Uterus (tissue), 4 donors: ENCODE measurements at places on chromosomes 7 and 10. TPM values are rescaled to one million over a fixed set of nuclear protein-coding genes. Genes with fewer than 3 reads are reported as not detected.

The SLC26A3 gene
- total RNA-seq: 0.55 TPM

The SORBS1 gene
- 422 TPM for total RNA-seq

The JAKMIP3 gene
- total RNA-seq: 0.26 TPM

The ADRB1 gene
- not detected for total RNA-seq

- DNase-seq: peak; percentile 97
Measured at GRCh38 chr10:72215611-72216549, at the start of the genes ANAPC16 and ASCC1. ANAPC16 (plus strand) TSS chr10:72216012; CDS start chr10:72223915, 7,903 bp downstream. ASCC1 (minus strand) TSS chr10:72216276; CDS start chr10:72213298, 2,978 bp downstream.

GRCh38 chr10:32402499-32402898, 43.4 kb upstream of the CCDC7 start:
- no peak for DNase-seq

The FGFR2 gene
- 27.4 TPM for total RNA-seq

DNA sequence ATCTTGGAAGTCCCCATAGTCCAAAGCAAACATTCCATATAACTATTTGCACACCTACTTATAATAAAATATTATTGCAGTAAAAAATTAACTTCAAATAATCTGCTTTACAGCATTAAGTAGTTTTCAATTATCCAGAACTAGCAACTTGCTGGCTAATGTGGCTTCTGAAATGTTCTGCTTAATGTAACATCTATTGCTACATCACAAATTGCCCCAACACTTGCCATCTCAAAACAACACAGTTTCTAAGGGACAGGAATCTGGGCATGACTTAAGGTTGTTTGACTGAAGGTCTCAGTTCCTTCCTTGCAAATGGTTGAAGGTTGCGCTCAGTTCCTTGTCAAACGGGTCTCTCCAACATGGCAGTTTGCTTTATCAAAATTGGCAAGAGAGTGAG, 378.5 kb upstream of the SEMA3C start:
- DNase-seq: no peak

DNA sequence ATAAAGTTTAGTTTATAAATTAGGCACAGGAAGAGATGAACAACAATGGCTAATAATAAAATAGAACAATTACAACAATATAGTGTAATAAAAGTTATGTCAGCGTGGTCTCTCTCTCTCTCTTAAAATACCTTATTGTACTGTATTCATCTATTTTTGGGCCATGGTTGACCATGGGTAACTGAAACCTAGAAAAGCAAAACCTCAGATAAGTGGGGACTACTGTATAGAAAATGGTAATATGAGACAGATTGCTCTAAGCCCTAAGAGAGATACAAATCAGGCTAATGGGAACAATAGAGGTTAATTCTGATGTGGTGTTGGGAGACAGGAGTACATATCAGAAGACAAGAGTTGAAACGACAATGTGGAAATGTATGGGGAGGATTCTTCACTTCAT, 86.2 kb downstream of the ZNF365 start:
- no peak for DNase-seq

The TRPV5 gene
- total RNA-seq: not detected

GRCh38 chr7:157707983-157708918, 371.4 kb downstream of the DNAJB6 start:
- no peak for DNase-seq

- no peak for DNase-seq
Measured at GRCh38 chr7:431658-432111, 88.0 kb downstream of the PDGFA start.

DNA sequence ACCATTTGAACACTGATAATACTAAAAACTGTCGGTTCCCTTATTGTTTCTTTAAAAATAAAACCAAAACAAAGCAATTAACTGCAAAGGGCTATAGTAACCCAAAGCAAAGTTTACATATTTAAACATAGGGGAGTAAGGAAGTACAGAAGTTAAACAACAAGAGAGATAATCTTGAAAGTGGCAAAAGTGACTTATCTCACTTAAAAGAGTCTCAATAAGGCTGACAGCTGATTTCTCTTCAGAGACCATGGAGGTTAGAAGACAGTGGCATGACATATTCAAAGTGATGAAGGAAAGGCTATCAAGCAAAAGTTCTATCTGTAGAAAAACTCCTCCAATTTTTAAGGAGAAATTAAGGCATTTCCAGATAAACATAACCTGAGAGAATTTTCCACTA, 233.5 kb upstream of the HDAC9 start:
- DNase-seq: no peak

The FAM237B gene
- total RNA-seq: not detected

DNA sequence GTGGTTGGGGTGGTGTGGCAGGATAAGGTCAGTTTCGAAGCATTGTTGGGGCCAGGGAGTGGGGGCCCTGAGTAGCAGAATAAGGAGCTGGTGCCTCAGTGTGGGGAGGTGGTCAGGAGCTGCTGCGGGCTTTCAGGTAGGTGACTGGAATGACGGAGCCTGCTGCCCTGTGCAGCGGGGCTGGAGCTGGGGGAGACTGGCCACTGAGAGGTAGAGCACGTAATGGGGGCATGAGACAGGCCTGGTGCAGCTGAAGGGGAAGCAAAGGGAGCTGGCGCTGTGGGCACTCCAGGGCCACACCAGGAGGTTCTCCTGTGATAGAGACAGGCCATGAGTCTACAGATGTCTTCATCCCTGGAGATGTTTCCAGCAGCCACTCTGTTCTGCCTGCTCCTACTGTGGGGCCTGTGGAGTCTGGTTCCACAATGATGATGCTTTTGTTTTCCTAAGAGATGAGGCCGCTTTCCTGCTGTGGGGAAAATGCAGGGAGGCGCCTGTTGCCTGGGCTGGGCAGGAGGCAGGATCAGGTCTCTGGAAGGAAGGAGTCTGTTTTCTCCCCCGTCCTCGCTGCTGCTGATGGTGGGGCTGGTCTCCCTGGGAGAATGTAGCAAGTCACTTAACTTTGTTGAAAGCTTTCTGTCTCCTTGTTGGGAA, 31.1 kb downstream of the NUB1 start:
- DNase-seq: no peak

DNA sequence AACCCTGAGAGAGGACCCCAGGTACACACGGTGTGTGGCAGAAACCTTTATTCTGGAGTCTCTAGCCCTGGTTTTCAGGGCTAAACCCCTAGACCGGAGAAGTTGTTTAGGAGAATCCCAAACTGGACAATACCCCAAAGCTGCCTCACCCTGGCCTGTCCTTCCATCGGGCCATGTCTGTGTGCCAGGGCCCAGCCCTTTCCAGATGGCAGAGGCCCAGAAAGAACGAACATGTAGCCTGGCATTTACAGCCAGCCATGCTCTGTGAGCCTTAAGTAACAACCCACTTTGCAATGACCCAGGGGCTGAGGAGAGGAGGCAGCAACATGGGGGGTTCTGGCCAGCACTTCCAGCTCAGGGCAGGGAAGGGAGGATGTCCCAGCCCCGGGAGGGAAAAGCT, 142.1 kb downstream of the NEURL1 start:
- DNase-seq: no peak

The PVRIG gene
- total RNA-seq: 0.21 TPM

- no peak for DNase-seq
Measured at GRCh38 chr10:73967544-73967943, 30.4 kb upstream of the VCL start.

The HYAL4 gene
- total RNA-seq: not detected

DNA sequence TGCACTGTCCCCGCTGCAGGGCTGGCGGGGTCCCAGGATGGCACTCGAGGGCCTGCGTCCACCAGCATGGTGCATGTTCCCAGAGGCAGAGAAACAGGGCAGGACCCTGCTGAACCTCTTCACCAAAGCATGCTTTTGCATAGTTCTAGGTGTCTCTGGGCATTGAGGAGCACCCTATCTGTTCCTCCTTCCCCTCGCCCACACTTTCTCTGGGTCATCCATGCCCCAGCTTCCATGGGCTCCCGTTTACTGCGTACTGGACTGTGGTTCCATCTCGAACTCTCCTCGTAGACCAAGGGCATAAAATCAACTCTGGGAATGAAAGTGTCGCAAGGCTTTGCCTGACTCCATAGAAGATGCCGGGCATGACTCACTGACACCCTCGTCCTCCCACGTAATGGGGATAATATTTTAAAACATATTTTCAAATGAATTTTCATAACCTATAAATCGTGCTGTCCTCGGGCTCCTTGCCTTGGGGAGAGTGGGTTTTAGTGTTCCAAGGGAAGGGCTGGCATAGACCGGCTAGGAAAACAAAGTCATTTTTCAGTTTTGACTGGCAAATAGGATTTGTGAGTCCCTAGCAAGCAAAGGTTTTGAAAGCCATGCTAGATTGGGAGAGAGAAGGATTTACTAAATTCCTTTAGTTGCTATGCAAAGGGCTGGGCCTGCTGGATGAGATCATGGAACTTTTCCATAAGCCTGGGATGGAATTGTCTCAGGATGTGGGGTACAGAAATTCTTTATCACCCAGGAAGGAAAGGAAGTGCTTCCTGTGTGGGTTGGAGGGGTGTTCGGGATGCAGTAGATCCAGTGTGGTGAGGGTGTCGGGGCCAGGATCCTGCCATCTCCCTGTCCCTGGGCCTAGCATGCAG, 498.7 kb upstream of the MKI67 start:
- no peak for DNase-seq

The TMEM270 gene
- total RNA-seq: 1.1 TPM

The SKAP2 gene
- total RNA-seq: 17.6 TPM

DNA sequence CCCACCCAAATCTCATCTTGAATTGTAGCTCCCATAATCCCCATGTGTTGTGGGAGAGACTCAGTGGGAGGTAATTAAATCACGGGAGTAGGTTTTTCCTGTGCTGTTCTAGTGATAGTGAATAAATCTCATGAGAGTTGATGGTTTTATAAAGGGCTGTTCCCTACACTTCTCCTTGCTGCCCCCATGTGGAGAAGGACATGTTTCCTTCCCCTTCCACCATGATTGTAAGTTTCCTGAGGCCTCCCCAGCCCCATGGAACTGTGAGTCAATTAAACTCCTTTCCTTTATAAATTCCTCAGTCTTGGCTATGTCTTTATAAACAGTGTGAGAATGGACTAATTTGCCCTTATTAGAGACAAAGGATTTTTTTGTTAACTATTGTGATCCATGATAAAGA, 48.5 kb upstream of the MKX start:
- no peak for DNase-seq

The CALML5 gene
- not detected for total RNA-seq

The CELF2 gene
- 12.8 TPM for total RNA-seq

The PIP gene
- not detected for total RNA-seq

The NEUROD6 gene
- not detected for total RNA-seq

- DNase-seq: no peak
Measured at GRCh38 chr7:13904007-13904406, 85.5 kb downstream of the ETV1 start.

DNA sequence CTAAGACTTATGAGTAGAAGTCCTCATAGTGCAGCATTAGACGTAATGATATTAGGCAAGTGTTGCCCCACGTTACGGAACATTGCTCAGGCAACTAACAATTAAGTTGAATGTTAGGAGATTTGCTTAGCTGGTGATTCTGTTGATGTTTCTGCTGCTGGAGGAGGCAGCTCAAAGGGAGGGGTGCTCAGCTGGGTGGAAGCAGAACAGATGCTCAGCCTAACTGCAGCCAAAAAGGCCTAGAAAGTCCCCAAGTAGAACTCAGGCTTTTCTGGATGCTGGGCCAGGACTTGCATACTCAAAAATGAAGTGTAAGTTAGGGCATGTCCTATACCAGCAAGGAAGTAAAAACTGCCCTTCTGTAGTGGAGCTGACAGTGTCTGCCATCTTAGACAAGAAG, 201.4 kb downstream of the ADRA2A start:
- no peak for DNase-seq

The ERVW-1 gene
- total RNA-seq: not detected

- no peak for DNase-seq
Measured at GRCh38 chr10:112536663-112537062, 89.6 kb downstream of the VTI1A start.

The CYP2W1 gene
- total RNA-seq: not detected

DNA sequence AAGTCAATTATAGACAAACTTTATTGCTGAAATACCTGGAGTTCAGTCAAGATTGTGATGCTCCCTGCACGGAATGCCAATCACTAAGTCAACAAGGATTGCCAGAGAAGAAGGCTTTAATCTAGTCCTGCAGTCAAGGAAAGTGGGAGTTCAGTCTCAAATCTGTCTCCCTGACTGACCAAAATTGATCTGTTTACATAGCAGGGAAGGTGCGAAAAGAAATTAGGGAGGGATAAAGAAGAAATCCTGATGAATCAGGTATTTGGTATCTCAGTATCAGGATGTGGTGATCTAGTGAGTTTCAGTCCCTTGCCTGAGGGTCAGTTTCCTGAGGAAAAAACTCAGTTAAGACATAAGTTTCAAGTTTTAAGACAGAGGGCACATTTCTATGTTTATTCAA, 2.1 kb upstream of the AKR1D1 start:
- DNase-seq: no peak

GRCh38 chr7:36852017-36852416, 127.7 kb upstream of the AOAH start:
- no peak for DNase-seq

GRCh38 chr10:91860885-91861284, 48.4 kb downstream of the FGFBP3 start:
- DNase-seq: no peak

- no peak for DNase-seq
Measured at GRCh38 chr7:126953461-126953860, 299.3 kb downstream of the GRM8 start.

GRCh38 chr7:137996386-137996851, 5.5 kb downstream of the CREB3L2 start:
- no peak for DNase-seq

GRCh38 chr7:102272075-102272916, 14.4 kb upstream of the SH2B2 start:
- DNase-seq: peak; percentile 78

GRCh38 chr10:21160116-21160515, 263.0 kb upstream of the NEBL start:
- no peak for DNase-seq

GRCh38 chr10:80201608-80202141, 3.7 kb downstream of the ANXA11 start:
- DNase-seq: no peak

- DNase-seq: no peak
Measured at GRCh38 chr7:130723784-130724183, 10.2 kb downstream of the KLF14 start.

The MRC1 gene
- total RNA-seq: 22.1 TPM

DNA sequence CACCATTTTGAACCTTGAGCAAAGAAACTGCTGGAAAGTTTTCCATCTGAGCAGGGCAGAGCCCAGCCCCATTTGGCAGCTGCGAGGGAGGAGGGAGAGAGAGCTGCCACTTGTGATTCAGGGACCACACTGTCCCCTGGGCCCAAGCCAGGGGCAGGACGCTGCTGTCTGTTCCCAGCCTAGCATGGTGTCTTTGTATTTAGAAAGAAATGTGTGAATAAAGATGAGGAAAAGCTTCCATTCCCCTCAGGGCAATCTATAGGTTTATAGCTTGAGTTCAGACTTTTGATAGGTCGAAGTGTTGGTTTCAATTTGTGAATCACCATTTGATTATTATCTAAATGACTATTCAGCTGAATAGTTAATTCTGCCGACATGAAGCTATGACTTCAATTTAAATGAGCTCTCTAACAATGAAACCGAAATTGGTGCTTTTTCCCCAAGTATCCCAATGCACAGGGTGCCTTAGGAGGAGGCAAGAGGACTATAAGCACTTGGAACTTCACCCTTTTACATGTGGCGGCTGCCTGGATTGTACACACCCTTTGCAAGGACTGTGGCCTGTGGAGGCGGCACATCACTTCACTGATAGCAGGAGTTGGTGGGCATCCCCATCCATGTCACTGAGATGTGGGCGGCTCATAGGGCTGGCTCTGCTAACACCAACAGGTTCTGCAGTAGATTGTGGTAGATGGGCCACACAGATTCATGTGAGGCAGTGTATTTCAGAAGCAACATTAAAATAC, 223.5 kb downstream of the CCDC3 start:
- DNase-seq: no peak
